Hepatocyte (in vitro differentiated cells): ENCODE measurements at places on chromosomes 12 and 14. TPM values are rescaled to one million over a fixed set of nuclear protein-coding genes. Genes with fewer than 3 reads are reported as not detected.

- H3K27ac ChIP-seq, result no peak overlapping the region
- H3K36me3 ChIP-seq, result no peaks in the 10 kb centered on the region
- no peaks in the 10 kb centered on the region for H3K4me1 ChIP-seq
- H3K27me3 ChIP-seq, result no peaks in the 10 kb centered on the region
These were observed 16.7 kb downstream of the SLC38A4 start for GRCh38 chr12:46808955-46809697.

DNA sequence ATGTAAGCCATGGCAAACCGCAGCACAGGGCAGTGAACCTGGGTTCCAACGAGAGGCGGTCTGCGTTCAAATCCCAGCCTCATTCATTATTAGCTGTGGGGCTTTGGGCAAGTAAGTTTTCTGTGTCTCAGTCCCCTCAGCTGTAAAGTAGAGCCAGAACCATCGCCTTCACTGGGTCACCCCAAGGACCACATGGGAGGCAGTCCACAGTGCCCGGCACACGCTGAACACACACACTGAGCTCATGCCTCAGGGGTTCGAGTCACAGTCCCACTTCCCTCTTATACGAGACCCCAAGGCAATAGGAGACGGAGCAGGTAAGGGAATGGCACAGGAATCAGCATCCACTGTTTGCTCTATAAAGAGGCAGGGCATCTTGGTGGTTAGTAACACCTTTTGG, 19.1 kb downstream of the LRTM2 start:
- H3K36me3 ChIP-seq, result no peaks in the 10 kb centered on the region
- no peak overlapping the region for H3K4me3 ChIP-seq
- H3K27ac ChIP-seq, result no peak overlapping the region
- H3K4me1 ChIP-seq, result no peaks in the 10 kb centered on the region

DNA sequence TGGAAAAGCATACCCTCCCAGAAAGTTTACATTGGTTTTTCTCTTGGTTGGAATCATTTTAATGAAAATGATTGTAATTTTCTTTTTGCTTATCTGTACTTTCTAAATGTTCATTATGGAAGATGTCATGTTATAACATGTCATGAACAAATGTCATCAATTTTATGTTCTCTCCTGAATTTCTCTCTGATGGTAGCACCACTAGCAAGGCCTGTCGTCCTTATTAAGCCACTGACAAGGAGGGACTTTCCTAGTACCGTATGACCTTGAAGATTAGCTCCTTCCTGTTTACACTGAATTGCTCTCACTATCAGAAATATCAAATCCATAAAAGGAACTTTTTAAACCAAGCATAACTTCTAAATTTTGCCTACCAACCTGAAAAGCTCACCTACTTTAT, 99.0 kb downstream of the ESR2 start:
- no peaks in the 10 kb centered on the region for H3K36me3 ChIP-seq
- DNase-seq, result no peak
- peaks cover 35% of the 10 kb centered on the region for H3K4me1 ChIP-seq
- peak overlapping the region; percentile 82 for H3K27ac ChIP-seq
- no peak overlapping the region for H3K4me3 ChIP-seq
- H3K27me3 ChIP-seq, result no peaks in the 10 kb centered on the region

RAD9B gene
- 0.23 and 0.24 TPM in 2 replicates for total RNA-seq

DNA sequence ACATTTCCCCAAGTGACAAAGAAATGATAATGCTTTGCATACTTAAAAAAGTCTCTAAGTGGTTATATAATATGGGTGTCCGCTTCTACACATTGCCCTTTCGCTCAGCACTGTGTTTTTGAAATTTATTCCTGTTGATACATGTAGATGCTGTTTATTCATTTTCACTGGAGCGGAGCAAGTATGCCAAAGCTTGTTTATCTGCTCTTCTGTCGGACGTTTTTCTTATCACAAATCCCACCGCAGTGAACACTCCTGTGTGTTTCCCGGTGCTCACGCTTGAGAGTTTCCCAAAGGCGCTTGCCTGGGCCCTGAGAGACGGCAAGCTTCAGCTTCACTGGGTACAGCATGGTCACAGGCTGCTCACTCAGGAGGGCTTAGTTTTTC, 50.2 kb downstream of the TPCN1 start:
- H3K27ac ChIP-seq, result peak overlapping the region; percentile 87
- no peak for DNase-seq
- peaks cover 14% of the 10 kb centered on the region for H3K4me1 ChIP-seq
- no peaks in the 10 kb centered on the region for H3K27me3 ChIP-seq

GRCh38 chr12:126952096-126953007, 1314.6 kb upstream of the TMEM132C start:
- DNase-seq, result no peak
- H3K4me3 ChIP-seq, result no peak overlapping the region
- H3K27me3 ChIP-seq, result no peaks in the 10 kb centered on the region
- H3K27ac ChIP-seq, result no peak overlapping the region
- H3K4me1 ChIP-seq, result peaks cover 4% of the 10 kb centered on the region
- H3K36me3 ChIP-seq, result no peaks in the 10 kb centered on the region
